Stimulated activated CD8-positive, alpha-beta memory T cell treated with anti-CD3 and anti-CD28 coated beads, Interleukin-4, amount 100 ng/mL, for 4 hours (primary cell): ENCODE measurements at places on chromosomes 7 and 10.

DNA sequence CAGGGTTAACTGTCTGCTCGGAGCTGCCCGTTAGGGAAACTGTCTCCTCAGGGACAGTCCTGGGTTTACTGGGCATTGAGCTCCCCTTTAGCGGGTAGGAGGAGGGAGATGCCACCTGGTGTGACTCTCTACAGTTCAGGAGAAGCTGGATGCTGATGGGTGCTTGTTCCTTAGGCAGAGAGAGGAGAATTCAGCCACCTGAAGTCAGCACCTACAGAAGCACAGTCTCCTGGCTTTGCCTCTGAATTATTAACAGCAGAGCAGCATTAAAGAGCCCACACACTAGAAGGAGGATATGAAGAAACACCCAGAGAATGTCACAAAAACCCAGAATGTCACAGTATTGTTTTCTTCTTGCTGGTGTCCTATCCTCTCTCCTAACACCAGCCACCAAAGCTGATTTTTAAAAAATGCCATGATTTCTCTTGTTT lies 696 bp downstream of the GIMAP4 start:
- no peak for DNase-seq

- no peak for DNase-seq
Observed at GRCh38 chr7:106987777-106988176, 56.7 kb upstream of the PRKAR2B start.

GRCh38 chr7:18997477-18998150 lies 119.8 kb downstream of the TWIST1 start:
- no peak for DNase-seq

- DNase-seq, result no peak
Observed at GRCh38 chr7:122260336-122260735, 44.2 kb downstream of the FEZF1 start.

DNA sequence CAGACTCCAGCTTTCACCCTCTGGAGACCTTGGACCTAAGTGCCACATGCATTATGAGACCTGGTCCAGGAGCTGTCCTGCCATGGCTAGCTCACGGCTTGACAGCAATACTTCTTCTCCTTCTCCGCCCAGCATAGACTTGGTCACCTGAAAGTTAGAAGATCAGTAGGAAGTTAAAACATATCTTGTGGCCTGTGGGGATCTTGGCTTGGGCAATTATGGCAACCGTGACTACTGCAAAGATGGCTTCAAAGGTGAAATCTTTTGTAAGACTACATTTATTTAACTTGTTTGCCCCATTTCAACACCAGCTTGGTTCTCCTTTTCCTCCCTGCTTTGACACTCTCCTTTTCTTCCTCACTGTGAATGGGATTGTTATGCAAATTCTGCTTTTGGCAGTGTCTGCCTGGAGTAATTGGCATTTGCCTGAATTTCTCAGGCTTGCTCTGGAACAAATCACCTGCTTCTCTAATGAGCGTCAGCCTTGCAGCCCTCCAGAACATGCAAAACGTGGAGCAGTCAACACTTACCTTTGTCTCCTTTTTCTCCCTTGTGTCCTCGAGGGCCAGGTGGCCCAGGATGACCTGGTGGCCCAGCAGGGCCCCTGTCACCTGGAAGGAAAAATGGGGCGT lies 53.4 kb downstream of the COL17A1 start:
- no peak for DNase-seq
